Iris pigment epithelial cell (primary cell): ENCODE measurements at places on chromosomes 13 and 19.

GRCh38 chr19:3457528-3458228 lies 22.6 kb downstream of the SMIM24 start:
- DNase-seq: no peak

DNA sequence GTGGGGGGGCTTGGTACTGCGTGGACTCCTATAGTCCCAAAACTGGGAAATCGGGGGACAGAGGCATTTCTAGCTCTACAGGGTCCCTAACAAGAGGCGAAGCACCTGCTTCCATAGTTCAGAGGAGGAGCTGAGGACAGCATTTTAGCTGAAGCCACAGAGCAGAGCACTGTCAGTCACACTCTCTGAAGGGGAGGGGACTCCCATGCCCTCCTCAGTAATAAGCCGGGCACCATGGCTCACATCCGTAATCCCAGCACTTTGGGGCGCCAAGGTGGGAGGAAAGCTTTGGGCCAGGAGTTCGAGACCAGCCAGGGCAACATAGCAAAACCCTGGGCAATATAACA lies 3.8 kb downstream of the NPAS1 start:
- DNase-seq: no peak

- peak; percentile 70 for DNase-seq
Measured at GRCh38 chr13:111228262-111229144, 91.9 kb upstream of the TEX29 start.

- DNase-seq: no peak
Measured at GRCh38 chr13:109873351-109874123, 87.2 kb upstream of the IRS2 start.

DNA sequence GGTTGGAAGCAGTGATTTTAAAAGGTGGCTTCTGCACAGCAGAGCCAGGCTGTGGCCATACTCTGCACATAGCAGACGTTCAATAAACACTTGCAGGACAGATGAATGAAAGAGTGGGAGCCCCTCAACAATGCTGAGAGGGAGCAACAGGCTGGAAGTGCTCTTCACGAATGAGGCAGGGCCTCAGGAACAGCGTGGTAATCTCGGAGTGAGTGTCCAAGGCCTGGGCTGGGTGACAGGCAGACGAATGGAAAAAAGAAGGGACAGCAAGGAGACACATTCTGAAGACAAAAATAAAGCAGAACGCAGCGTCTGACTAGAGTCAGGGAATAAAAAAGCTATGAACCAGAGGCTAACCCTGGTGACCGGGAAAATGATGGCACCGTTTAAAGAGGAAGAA lies 11.1 kb downstream of the GJA3 start:
- DNase-seq: no peak

- DNase-seq: no peak
Measured at GRCh38 chr19:6452899-6453298, 6.7 kb downstream of the SLC25A23 start.

- DNase-seq: no peak
Measured at GRCh38 chr13:34555988-34556387, 386.1 kb upstream of the NBEA start.

DNA sequence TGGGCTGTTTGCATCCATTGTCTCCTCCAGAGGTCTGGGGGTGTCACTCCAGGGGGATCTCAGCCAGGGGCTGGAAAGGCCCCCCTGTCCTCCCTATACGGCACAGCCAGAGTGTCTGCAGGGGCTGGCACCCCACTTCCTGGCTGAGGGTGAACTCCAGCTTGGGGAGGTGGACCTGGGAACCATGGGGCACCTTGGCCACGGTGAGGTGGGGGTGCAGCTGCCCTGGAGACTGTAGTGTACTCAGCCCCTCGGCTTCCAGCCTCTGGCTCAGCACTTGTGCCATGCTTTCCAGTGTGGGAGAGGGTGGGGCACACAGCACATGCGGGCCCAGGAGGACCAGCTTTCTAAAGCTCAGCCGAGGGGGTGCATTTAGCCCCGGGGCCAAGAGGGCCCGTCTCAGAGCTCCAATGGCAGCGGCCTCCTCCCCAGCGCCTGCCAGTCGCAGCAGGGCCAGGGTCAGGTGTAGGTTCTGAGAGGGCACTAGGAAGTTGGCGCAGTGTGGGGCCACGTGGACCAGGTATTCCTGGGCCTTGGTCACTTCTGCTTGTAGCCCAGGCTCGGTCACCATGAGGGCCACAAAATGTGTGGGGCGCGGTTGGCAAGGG lies 1.4 kb downstream of the LENG9 start:
- DNase-seq: no peak

DNA sequence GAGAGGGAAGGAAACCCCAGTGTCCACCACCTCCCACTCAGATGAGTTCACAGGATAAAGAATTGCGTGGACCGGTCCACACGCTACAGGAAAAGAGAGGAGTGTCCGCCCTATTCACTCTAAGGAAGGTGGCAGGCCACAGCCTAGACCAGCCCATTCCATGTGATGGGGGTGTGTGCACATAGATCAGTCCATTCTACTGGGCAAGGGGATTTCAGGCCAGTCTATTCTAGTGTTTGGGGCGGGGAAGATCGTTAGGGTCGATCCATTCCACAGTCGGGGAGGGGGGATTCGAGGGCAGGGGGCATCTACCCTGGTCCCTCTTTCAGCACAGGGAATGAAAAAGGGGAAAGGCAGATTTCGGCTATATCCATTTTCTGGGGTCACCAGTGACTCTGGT lies 7.8 kb downstream of the FIZ1 start:
- DNase-seq: no peak

DNA sequence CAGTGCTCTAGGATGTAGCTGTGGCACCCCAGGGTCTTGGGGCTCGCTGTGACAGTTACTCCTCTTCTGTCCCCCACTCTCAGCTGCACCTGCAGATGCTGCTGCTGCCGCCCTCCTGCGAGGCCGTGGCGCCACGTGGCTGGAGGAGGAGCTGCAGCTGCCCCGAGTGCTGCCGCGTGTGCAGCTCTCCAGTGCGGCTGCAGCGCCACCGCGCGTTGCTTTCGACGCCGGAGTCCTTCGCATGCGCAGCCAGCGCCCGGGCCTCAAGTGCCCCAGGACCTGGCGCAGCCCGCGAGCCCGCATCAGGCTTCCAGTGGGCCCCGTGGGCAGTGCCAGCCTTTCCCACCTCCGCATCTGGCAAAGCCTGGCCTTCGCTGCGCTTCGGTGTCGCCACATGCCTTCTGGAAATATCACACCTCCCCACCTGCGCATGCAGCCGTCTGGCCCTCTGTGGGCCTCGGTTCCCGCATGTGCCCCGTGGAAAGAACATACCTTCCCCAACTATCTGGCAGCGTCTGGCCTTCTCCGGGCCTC lies 692 bp upstream of the ZNF580 start:
- DNase-seq: peak; percentile 86

DNA sequence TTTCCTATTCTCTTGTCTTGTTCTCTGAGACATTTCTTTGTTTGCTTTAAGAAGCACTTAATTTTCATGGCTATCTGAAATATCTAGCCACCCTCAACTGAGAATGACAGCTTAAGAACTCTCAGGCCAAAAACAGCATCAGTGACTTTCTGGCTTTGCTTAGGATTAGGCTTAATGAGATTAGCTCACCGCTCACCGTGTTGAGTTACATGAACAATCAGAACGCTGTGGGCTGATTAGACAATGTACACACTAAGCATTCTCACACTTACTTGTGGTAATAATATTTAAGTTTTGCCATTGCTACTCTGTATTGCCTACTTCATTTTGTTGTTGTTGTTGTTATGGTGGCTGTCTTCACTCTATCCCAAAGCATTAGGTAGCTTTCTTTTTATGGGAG lies 1283.6 kb downstream of the UQCRFS1 start:
- DNase-seq: no peak

DNA sequence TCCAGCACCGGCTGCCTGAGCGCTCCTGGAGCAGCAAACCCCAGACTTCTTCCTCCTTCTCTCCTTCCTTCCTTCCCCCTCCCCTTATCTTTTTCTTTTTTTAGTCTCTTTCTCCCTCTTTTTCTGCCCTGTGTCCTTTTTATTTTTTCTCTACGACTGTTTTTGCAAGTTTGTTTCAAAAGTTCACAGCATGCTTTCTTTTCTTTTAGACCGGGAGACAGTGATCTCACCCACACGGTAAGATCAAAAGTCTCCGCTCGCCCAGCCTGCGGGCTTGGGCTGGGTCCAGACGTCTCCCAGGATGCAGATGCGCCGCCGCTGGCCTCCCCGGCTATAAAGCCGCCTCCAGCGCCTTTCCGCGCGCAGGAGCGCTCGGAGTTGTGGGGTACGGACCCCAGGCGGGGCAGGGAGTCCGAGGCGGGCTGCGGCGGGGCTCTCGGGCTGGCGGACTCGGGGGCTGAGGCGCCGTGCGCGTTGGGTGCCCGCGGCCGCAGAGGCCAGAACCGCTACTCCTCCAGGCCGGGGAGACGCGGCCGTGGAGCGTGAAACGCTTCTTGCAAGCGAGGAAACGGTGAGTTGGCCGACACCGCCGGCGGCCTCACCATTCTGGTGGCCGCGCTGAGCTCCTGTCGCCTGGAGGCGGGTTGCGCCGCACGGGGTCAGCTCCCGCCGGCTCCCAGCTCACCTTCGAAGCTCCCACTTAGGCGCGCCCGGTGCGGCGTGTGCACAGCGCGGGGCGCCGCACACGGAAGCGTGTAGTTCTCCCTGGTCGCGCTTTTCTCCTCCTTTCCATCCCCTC lies 2.0 kb upstream of the TSHZ3 start:
- DNase-seq: peak; percentile 79

DNA sequence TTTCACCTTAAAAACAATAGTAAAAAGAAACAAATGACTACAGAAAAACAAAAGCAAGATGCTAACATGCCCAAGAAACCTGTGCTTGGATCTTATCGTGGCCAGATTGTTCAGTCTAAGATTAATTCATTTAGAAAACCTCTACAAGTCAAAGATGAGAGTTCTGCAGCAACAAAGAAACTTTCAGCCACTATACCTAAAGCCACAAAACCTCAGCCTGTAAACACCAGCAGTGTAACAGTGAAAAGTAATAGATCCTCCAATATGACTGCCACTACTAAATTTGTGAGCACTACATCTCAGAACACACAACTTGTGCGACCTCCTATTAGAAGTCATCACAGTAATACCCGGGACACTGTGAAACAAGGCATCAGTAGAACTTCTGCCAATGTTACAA lies 6.0 kb downstream of the CKAP2 start:
- DNase-seq: no peak

DNA sequence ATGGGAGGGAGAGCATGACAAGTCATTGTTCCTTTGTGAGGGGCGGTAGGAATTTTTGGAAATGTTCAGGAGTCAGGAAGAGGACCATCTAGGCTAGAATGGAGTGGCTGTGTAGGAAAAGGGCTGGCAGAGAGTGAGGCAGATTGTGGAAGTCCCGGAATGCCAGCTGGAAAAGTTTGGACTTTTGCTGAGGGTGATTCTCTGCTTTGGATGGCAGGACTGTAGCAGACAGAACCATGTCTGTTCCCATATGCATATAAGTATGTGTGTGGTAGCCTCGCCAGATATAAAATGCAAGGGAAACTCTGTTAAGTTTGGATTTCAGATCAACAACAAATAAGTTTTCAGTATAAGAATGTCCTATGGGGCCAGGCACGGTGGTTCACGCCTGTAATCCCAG lies 112.1 kb downstream of the DNAJC15 start:
- DNase-seq: no peak

DNA sequence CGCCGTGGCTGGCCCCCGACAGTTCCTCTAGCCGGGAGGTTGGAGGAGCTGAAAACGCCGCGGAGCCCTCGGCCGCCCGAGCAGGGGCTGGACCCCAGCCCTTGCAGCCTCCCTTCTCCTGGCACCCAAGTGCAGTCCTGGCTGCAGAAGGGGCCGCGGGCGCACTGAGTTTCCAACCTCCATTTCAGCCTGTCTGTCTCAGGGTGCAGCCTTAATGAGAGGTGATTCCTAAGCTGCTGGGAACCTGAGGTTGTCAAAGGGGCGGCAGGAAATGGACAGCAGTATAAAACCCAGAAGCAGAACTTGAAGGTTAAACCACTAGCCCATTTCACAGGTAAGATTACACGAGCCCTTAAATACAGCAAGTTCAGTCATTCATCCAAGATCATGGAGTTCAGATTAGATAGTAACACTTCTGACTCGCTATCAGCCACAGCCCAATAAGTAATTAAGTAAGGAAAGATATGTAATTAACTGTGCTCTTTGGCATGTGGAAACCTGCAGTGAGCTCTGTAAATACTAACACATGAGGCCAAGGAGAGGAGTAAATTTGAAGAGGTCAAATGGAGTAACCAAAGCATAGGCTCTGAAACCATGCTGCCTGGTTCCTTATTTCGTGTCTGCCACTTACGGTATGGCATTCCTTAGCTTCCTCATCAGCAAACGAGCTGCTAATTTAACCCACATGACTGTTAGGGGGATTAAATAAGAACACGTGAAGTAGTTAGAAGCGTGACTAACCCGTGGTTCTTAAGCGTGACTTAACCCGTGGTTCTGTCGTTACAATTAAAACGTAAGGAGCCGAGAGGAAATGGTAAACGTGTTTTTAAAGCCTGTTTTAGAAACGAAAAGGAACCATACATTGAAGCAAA lies 686 bp downstream of the SETDB2 start:
- DNase-seq: peak; percentile 52

GRCh38 chr13:32259116-32259515 lies 56.0 kb downstream of the ZAR1L start:
- no peak for DNase-seq

- peak; percentile 66 for DNase-seq
Measured at GRCh38 chr13:59447846-59448620, 715.7 kb downstream of the DIAPH3 start.

GRCh38 chr13:29423050-29423449 lies 172.4 kb downstream of the SLC7A1 start:
- no peak for DNase-seq

- peak; percentile 77 for DNase-seq
Measured at GRCh38 chr13:26061947-26062346, 10.1 kb upstream of the SHISA2 start.

- peak; percentile 84 for DNase-seq
Measured at GRCh38 chr19:18304458-18305310, 18.2 kb downstream of the LSM4 start.

- DNase-seq: peak; percentile 76
Measured at GRCh38 chr13:73722120-73722519, 412.1 kb downstream of the KLF12 start.

- no peak for DNase-seq
Measured at GRCh38 chr19:49579193-49579592, 1.2 kb downstream of the NOSIP start.

- no peak for DNase-seq
Measured at GRCh38 chr19:31181535-31181934, 167.7 kb downstream of the TSHZ3 start.

GRCh38 chr19:13979686-13980085 lies 26.4 kb downstream of the RFX1 start:
- no peak for DNase-seq

DNA sequence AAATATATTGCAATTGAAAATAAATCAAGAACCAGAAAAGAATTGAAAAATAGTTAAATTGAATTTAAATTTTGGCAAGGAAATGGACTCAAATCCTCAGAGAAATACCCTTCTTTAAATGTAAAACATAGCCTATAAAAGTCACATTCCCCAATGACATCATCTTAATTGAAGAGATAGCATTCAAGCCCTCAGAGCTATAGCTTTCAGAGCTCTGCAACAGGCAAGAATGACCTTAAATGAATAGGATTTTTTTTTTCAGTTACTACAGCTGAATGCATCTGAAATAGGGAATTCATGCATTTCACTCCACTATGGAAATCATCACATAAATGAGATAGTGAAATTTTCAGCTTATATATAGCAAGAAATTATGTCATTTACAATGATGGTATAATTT lies 1049.0 kb downstream of the OLFM4 start:
- no peak for DNase-seq

GRCh38 chr19:3474010-3474409 lies 6.3 kb downstream of the SMIM24 start:
- no peak for DNase-seq
